ENCODE measurements at places on chromosomes 13 and 19.

GRCh38 chr13:113049981-113050380 is 55.6 kb upstream of the F7 start:
- DNase-seq, result no peak

DNA sequence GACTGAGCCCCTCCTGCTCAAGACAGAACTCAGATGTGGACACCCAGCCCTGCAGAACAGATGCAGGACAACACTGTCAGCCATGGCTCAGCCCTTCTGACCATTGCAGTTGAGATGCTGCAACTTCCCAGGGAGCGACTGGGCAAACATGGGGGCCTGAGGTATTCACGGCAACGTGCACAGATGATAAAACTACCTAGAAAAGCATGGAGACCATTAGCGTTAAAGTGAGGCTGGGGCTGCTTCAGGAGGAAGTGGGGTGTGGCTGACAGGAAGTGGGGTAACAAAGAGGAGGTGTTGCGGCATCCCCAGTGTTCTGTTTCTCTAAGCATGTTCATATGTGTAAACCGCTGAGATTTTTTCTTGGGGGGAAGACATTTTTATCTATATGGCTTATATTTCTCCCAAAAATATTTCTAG is 1.3 kb upstream of the SIGLEC9 start:
- DNase-seq, result peak; percentile 80

DNA sequence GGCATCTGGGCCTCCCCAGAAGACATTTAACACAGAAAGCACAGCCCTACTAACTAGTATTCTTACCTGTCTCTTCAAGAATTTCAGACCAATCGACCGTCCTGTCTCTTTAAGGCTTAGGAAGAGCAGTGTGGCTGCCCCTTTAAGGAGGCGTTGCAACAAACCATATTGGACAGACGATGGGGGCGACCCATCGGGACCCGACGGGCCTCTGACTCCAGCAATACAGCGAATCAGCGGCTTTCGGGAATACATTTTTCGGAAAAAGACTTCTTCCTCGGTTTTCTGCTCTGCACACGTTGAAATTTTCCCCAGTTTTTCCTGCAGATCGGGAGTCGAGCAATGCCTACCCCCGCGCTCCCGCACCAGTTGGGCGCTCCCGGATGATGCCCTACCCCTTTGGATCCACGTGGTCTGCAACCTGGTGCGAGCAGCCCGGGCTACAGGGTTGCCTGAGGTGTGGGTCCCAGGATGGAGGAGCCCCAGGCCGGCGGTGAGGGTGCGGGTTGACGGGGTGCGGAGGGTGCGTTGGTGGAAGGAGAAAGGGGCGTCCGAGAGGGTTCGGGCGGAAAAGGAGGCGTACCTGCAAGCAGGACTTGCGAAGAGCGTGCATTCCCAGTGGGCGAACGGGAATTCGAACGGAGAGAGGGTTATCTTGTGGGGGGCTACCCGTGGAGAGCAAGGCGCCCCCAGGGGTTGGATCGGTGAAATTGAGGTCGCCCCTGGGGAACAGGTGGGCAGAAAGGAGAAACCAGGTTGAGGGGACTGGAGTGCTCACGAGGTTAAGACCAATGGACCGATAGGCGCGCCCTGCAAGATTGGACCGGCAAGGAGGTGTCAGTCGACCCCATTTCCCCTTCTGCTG is at the start of gene POLR1G:
Gene POLR1G, plus strand, starts transcription at position 419 of the 865 bp plus-strand sequence. Its CDS starts 53 bp downstream, at position 472.
- peak; percentile 81 for DNase-seq

- DNase-seq, result no peak
These were observed 179.1 kb upstream of the MIR17HG start for GRCh38 chr13:91168386-91168711.

DNA sequence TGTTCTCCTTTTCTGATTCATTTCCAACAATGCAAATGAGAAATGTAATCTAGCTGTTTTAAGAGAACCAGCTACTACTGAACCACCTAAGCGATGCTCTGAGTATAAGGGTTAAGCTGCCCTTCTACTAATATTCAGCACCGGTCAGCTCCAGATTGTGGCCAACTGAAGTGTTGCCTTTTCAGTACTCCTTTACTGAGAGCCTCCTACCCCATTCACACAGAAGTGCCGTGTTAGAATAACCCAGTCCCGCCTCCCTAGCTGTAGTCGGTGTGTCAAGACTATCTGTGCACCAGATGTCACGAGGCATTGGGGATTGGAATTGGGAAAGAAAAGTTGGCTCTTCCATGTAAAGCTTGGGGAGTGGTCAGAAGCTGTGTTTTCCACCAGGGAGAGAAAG is 45.4 kb downstream of the FAM124A start:
- DNase-seq, result no peak

GRCh38 chr13:24075137-24075975 is 85.2 kb upstream of the SPATA13 start:
- DNase-seq, result no peak

- DNase-seq, result no peak
These were observed 36.5 kb downstream of the KL start for GRCh38 chr13:33052506-33053280.

DNA sequence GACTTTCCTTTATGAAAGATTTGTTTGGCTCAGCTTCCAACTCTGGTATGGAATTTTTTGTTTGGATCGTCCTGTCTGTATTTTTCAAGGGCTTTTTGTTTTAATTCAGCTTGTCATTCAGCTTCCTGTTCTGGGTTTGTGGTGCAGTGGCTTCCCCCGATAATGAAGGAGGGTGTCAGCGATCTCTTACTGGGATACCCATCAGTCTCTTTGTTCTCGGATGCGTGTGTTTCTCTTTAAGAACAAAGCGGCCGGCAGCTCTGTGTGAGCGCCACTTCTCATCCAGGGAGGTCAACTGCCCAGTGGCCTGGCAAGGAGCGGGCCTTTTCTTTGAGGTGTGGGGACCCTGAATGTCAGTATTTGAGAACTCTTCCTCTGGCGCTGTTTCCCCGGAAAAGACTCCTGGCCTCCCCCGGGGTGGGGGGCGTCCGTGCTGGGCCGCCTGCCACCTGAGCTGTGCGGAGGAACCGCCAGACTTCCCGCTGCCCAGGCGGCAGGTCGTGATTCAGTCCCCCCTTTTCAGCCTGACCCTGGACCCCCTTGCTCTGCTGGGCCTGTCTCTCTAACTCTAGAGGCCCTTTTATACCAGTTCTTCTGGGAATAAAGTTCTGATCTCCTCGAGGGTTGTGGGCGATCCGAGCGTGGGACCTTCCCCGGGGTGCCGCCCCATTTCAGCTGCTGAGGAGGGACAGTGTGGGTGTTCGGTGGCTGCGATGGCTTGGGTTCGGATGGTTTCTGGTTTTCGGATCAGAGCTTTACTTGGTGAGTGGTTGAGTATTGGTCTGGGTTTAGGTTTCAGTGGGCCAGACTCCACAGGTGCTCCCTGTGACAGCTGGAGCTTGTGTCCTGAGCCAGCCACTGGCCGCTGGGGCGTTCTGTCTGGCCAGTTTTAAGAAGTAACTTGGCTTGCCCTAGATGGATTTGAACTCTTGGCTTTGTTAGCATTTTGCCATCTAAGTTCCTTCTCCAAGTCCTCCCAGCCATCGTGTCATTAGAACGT is 3.4 kb downstream of the SF3A2 start:
- DNase-seq, result peak; percentile 60

DNA sequence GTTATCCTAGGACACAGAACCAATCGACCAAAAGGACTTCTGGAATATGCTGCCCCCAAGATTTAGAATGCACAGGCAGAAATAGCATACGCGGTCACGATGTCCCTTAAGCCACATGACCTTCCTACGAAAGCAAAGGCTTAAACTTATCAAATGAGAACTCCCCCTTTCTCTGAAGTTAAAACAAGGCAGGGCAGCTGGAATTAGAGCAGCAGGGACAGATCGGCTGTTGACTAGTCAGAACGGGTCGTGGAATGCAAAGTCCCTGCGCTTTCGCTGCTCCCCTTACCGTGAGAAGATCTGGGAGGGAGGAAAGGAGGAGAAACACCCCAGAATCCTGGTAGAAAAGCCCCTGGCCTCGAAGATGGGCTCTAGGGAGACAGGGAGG is 799 bp upstream of the USPL1 start:
- no peak for DNase-seq

- DNase-seq, result no peak
These were observed 87.6 kb downstream of the CAB39L start for GRCh38 chr13:49356223-49356622.

DNA sequence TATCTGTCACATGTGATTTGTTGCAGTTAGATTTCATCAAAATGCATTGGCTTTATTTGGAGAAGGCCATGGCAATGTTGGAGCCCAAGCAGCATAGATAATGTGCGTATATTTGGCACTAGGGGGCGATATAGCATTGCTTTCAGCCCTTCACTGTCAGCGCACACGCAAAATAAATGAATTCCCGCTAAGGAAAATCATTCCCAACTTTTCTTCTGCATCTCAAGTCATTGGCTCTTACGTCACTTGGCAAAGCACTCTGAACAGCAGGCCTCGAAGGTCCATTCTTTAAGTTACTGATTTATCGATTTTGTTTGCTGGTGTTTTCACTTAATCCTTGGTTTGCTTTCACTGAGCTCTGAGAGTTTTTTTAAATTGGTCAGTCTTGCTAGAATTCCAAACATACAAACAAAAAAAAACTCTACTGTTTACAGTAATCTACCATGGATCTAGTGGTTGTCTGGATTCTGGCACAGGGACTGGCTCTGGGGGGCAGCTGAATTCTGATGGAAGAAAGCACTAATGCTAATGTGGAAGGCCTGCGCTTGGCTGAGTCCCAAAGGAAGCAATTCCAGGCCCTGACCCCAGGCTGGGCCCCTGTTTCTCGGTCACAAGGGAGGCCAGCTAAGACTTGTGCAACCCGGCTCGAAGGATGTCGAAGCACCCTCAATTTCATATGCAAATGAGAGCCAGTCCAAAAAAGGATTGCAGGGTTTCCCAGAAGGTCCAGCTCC is 97.7 kb upstream of the IPO5 start:
- DNase-seq, result peak; percentile 6

- peak; percentile 49 for DNase-seq
These were observed 8.6 kb upstream of the PEAK3 start for GRCh38 chr19:2290441-2291184.

DNA sequence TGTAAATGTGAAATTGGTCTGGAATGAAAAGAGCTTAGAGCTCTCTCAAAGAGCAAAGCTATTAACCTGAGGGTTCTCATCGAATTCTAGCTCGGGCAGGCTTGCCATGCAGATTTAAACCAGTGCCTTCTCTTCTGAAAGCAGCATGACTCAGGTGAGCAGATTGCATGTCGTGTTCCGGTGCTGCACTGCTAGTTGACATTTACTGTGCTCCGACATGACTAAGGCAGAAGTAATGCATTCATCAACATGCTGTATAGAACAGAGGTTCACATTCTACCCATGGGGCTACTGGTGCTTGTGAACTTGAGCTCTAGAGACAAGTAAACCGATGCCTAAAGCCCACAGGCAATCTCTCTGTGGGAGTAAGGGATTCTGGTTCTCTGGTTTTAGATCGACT is 947.7 kb downstream of the EFNB2 start:
- DNase-seq, result no peak

- DNase-seq, result no peak
These were observed 21.0 kb downstream of the DHX34 start for GRCh38 chr19:47370045-47370611.

DNA sequence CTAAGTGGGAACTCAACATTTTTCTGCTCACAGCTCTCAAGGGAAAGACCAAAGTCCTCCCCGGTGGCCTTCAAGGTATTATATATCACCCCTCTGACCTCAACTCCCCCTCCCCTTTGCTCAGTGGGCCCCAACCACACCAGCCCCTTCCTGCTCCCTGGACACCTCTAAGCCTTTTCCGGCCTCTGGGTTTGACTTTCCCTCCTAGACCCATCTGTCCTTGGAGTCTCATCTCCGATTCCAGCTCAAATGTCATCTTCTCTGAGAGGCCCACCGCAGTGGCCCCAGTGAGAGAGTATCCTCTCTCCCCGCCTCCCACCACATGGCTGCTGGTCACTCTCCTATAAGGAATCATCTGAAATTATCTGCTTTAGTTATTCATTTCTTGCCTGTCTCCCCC is 941 bp upstream of the UHRF1 start:
- no peak for DNase-seq

GRCh38 chr19:5692723-5693194 is 2.7 kb downstream of the RPL36 start:
- DNase-seq, result no peak

DNA sequence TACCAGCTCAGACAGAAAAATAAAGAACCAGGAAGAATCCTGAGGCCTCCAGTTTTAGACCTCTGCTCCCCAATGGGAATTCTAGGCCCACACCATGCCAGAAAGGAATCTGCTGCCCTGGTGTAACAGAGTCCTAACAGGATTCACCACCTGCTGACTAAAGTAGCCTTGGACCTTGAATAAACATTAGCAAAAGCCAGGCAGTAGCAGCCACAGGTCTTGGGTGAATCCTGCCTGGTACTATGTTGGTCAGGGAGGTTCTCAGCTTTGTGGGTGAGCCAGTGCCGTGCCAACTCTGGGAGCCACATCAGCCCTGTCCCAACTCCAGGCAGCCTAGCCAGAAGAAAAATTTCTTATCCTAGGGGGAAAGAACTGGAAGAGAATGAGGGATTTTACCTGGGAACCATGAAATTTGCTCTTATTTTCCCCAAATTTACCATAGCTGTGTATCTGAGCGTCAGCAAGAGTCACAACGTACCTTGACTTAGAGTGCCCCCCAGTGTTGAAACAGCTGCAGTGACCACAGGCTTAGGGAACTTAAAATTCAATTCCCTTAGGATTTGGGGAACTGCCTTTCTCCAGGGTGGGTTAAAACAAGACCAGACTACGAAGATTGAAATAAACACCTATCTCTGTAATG is 1895.6 kb upstream of the PRR20A start:
- no peak for DNase-seq

DNA sequence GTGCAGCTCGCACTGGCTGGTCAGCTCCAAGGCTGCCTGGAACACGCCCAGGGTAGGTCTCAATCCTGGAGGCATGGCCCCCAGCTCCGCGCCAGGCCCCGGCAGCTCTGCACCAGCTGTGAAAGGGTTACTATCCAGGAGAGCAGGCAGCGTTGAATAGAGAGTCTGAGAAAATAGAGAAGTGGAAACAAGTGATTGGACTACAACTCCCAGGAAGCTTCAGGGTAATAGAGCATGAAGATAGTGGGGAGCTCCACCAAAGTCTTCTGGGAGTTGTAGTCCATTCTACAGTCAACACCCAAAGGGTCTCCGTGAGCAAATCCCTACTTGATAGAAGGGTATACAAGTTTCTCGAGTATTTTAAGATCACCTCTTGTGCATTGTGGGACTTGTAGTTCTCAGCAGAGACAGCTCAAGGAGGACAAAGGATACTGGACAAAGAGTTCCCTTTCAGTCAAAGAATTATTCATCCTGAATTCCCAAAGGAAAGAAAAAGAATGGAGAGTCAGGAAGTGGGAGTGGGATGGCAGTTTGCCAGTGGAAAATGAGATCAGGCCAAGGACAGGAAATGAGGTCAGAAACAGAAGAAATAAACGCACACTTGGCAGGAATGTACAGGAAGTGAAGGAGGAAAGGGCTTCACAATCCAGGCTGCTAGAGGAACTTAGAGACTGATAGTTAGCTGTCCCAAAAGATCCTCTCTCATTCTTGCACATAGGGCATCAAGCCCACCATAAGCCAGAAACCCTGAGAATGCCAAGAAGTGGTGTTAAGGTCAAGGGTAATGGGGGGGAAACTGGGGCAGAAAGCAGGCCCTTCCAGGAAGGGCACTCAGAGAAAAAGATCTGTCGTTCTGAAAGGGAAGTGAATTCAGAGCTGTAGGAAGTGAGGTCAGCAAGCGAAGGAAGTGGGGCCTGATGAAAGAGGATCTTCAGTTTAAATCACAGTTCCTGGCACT is 5.5 kb upstream of the MAMSTR start:
- peak; percentile 72 for DNase-seq

Measured in naive thymus-derived CD4-positive, alpha-beta T cell (primary cell).